ENCODE measurements at places on chromosomes 5 and 9.

DNA sequence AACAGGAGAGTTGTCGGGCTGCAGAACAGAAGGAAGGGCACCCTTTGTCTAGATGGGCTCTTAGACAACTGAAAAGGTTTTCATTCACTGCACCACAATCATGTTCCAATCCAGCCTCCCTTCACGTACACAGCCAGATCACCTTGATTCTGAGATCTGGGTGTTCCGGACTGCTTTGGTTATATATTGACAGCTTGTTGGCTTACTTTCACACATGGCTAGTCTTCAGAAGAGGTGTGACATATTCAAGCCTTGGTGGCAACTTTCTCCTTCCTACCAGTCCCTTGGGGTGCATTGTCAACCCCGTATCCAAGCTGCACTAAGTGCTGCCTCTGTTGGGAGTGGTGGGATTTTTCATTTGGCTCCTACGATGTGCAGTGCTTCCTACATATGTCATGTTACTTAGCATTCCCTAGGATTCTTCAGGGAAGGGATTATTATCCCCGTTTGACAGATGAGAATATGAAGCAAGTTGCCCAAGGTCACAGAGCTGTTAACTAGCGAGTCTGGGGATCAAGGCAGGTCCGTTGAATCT lies 100.6 kb downstream of the LIFR start:
- peak; percentile 65 for DNase-seq

DNA sequence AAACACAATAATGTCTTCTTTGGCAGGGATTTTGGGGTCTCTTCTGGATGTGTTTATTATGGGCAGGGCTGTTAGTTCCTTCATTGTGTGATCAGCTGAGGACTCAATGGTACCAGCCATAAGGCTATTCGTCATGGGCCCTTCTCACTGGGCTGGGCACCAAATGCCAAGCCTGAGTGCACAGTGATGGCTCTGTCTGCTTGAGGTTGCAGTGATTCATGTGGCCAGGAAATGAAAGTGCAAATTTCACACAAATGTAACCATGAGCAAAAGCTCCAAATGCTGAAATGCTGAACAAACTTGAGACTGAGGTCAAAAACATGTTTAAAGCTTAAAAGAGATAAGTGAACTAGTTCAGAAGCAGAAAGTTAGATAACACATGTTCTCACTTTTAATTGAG lies 191.0 kb downstream of the TARS1 start:
- DNase-seq: no peak

DNA sequence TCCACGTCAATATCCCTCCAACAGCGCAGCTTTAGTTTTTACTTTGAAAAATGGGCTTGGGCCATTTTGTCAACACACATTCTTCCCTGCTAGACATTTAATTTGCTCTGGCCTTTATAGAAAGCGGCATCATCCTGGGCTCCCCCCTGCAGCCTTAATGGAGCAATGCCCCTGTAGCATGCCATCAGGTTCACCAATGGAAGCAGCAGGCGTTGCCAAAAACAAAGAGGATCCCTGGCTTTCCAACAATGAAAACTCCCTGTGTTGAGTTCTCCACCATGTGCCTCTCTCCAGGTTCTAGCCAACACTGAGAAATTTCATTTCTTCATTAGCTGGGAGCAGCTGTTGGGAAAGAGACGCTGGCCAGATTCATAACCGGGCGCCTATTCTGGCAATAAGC lies 139.5 kb downstream of the ZNF622 start:
- no peak for DNase-seq

GRCh38 chr9:15249981-15250380 lies 57.0 kb downstream of the TTC39B start:
- peak; percentile 32 for DNase-seq

DNA sequence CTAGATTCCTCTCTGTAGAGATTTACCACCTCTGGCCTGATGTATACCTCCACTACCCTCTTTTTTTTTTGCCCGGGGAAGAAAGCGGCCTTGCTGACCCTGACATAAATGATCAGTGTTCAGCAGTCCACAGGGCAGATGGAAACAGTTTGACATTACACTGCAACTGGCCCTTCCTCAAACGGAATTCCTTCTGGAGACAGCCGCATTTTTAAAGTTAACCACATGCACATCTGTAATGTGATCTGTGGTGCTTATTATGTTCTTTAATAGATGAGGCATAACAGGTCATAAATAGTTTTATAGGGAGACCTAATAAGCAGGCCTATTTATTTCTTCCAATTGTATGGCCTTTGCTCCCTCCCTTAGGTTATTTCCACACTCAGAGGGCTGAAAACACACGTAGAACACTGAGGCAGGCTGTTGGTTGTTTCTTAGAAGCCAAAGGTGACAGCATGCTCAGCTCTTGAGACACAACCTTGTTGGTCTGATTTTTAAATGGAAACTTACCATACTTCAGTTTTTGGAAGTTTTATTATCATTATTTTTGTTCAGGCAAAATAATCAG lies 84.0 kb upstream of the APC start:
- no peak for DNase-seq

DNA sequence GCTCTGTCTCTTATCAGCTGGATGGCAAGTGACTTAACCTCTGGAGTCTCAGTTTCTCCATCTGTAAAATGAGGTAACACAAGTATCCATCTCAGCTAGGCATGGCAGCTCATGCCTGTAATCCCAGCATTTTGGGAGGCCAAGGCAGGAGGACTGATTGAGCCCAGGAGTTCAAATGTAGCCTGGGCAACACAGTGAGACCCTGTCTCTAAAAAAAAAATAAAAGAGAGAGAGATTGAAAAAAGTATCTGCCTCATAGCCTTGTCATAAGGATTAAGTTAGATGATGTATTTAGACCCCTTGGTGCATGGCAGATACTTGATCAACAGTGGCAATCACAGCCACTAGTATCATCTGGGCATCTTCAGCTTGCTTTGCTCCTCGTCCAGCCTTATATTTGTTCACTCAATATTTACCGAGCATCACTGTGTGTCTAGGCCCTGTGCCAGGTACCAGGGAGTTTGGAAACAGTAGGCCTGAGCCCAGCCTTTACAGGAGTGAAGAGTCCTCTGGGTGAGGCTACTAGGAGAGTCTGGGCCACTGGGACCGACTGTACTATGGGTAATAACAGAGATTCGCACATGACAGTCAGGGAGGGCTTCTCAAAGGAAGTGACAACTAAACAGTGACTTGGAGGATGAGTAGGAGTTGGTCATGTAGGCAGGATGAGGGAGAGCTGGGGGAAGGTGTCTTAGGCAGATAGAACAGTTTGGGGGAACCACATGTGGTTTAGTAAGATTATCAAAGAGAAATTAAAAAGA lies 34.2 kb downstream of the CORO2A start:
- no peak for DNase-seq

DNA sequence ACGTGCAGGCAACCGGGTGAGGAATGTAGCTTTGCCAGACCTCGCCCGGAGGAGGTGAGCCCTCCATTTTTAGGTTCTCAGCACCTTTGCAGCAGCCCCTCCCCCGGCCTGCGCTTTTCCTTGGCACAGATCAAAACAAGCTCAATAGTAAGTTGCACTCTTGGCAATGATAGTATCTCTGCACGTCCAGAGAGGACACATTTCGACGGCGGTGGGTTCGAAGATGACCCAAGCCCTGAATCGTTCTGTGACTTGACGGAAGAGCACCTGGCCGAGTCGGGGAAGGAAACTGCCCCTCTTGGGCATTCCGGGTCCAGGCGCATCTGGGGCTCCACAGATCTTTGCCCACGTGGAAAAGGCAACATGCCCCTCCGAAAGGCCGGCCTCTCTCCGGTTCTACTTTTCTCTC lies 904 bp downstream of the GDNF start:
- DNase-seq: peak; percentile 66

- no peak for DNase-seq
Measured at GRCh38 chr5:130836729-130837649, 328.1 kb downstream of the HINT1 start.

GRCh38 chr5:32076699-32077695 lies 97.1 kb downstream of the GOLPH3 start:
- DNase-seq: peak; percentile 83

GRCh38 chr5:34699155-34700077 lies 43.3 kb downstream of the RAI14 start:
- DNase-seq: no peak

GRCh38 chr5:82470185-82470994 lies 192.2 kb upstream of the RPS23 start:
- DNase-seq: no peak

DNA sequence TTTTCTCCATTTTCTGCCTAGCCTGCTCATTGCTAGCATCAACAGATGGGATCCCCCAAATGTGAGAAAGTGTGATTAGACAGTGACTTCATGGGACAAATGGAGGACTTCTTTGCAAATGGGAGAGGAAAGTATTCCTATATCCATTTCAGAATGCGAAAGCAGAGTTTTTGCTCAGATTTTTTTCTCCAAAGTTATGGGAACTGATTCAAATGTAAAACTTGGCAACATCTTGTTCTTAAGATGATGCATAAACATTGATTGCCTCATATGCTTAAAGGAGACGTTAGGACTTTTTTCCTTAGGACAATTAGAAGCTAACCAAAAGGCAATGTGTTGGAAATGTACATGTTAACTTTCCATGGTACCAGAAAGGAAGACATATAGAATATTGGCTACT lies 704.3 kb upstream of the ZNF608 start:
- DNase-seq: no peak

- no peak for DNase-seq
Measured at GRCh38 chr5:161305601-161306000, 240.9 kb downstream of the GABRB2 start.

GRCh38 chr5:35089334-35090314 lies 41.9 kb upstream of the AGXT2 start:
- DNase-seq: peak; percentile 57

DNA sequence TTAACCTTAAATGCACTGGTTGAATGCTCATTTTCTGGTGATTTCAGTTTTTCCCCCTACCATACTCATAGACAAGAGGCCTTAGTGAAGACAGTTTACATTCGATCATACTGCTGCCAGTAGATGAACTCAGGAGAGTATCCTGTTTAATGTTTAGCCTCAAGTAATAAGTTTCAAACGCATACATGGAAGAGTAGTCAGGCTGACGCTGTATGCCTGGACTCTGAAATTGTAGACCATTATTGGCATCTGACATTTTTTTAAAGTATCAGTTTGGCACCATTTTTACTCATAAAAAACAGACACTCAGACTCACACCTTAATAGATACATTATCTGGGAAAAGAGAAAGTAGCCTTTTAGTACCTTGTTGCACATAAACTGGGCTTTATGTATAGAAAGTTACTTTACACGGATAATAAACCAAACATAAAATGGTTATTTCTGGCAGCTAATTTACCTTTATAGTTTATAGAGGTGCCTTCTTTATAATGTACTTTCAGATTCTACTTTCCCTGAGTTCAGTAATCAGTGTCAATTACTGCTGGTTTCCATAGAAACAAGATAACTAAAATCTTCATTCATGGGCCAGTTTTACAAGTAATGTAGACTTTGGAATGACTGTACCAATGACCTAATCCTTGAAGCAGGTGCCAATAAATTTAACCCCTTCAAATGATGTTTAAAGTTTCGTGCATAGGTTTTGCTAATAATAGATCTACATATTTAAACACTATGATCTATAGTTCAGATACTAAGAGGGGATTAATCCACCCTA lies 183.8 kb upstream of the ITGA1 start:
- DNase-seq: no peak

- DNase-seq: peak; percentile 71
Measured at GRCh38 chr5:176658817-176659511, 11.7 kb downstream of the TSPAN17 start.

GRCh38 chr5:137808503-137809135 lies 54.5 kb upstream of the HNRNPA0 start:
- no peak for DNase-seq

- no peak for DNase-seq
Measured at GRCh38 chr5:76493190-76493837, 90.2 kb downstream of the IQGAP2 start.

DNA sequence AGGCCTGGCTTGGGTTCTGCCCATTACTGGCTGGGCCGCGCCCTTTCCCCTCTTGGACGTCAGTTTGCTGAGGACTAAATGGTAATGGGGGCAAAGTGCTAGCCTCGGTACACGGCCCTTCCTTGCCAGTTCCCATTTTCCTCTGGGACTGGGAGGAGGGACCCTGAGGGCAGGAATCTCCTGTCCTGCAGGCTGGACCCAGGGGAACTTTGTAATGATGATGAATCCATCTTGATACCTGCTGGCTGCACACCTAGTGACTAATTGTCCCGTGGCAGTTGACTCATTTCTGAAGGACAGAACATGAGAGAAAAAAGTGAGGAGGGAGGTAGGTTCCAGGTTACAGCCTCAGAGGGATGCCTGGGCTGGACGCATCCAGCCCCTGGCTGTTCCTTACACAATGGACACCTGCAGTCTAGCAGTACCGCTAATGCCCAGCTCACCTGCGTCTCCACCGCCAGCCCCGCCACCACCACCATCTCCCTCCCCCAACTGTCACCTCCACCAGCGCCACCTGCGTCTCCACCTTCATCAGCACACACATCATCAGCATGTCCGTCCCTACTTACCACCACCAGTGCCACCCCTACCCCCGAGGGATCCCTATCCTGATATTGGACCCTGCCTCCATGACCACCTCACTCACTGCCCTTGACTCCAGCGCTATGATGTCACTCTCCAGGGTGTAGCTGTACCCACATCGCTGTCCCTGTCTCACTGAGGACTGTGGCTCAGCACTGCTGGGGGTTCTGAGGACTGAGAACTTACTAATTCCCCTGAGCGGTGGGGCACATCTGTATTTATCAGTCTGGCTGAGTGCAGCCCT lies 4.3 kb downstream of the CDHR2 start:
- no peak for DNase-seq

GRCh38 chr5:137718611-137719010 lies 17.3 kb downstream of the KLHL3 start:
- DNase-seq: no peak

All from kidney (tissue), 22 donors.